ENCODE measurements at places on chromosomes 7 and 10.

DNA sequence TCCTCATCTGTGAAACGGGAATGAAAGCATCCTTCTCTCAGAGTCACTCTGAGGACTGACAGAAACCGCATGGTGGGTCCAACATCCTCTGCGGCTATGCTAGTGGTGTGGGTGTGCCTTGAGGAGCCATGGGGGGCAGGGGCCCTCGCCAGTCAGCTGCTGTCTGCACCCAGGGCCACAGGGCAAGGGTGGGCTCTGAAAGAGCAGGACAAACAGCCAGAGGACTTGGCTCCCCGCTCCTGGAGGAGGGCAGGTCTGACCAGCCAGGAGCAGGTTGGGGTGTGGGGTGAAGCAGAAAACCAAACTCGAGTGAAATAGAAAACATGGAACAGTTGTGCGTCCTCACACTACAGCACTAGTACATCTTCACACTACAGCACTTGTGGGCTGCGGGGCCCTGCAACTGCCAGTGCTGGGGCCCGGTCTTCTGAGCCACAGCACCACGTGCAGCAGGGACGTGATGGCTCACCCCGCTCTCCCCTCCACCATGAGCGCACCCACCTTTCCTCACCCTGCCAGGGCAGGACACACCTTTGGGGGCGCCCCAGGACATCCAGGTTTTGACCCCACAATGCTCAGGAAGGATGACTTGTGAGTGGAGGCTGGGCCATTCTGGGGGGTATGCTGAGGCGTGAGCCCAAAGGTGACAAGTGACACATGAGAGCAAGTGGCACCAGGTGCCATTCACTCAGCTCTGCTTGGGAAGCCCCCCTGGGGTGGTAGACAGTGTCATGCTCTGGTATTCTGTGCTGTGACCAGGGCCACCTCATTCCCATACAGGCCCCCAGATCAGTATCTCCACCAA, 96.1 kb upstream of the RET start:
- DNase-seq: no peak

DNA sequence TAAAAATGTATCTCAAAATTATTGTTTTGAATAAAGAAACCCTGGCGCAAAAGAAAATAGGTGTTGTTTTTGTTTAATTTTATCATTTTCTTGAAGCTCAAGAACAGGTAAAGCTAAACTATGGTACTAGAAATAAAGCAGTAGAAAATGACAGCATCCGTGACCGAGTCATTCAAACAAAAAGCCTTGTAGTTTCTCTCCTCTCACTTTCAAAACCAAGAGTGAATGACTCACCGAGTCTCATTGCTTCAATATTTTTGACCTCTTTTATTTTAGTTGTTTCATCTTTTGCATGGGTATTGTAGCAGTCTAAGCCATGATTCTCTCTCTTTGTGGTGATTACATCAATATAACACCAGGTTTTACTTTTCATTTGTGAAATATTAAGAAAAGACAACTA, 396.5 kb downstream of the POM121L12 start:
- no peak for DNase-seq

DNA sequence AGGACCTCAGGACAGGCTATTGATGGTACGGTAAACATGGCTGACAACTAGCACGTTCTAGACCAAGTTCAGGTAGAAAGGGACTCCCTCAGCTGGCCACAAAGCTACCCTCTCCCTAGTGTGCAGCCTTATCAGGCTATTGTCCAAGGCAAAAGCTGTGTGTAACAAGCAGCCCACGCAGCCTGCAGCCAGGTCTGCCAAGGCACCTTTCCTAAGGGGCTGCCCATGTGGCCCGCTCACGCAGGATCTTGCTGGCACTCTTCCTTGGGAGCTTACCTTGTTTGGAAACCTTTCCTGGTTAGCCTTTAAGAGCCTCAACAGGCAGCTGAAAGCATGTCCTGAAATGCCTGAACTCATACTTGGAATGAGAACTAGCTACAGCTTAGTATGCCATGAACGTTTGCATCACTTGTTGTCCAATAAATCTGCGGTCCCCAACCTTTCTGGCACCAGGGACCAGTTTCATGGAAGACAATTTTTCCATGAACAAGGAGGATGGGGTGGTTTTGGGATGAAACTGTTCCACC, 51.7 kb downstream of the SYPL1 start:
- no peak for DNase-seq

DNA sequence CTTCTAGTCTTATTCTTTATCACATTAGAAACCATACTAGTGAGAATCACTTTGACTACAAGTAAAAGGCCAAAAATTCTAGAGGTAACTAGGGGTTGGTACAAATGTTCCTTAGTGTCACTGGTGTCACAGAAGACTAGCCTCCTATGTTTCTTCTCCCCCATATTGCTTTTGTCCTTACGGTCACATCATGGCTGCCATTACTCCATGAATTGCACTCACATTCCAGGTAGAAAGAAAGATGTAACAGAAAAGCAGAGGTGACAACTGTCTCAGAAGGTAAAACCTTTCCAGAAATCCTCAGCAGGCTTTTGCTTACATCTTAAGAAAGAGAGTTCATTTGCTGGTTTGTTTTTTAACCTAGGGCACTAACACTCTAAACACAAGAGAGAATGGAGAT, 42.9 kb downstream of the USP6NL start:
- no peak for DNase-seq

DNA sequence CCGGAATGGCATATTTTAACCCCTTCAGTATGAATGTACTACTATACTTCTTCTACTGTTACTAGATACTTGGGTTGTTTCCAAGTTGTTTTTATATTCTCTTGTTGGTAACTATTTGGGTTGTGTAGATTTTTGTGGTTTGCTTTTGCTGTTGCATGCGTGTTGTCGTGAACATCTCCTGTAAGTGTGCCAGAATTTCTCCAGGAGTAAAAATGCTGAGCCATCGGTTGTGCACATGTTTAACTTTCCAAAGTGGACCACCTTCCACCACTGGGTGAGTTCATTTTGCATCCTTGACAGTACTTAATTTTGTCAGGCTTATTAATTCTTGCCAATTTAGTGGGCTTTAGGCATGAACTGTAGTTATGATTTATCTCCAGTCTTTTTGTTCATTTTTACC, 47.9 kb downstream of the CSGALNACT2 start:
- DNase-seq: no peak

DNA sequence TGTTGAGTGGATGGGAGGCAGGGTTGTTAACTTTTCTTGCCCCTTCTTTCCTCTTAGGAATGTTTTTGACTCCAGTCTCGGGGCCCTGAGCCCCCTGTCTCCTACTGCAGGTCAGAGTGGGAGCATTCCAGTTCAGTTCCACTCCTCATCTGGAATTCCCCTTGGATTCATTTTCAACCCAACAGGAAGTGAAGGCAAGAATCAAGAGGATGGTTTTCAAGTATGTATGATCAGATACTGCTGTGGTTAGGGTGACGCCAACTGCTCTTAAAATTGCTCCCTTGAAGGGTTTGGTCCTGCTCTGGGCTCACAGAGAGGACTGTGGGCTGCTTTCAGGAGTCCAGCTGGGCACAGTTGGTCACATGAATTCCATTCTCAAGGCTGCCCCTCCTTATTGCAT, 22.0 kb downstream of the VWA2 start:
- no peak for DNase-seq

GRCh38 chr7:52507546-52508255, 527.7 kb upstream of the POM121L12 start:
- DNase-seq: no peak

DNA sequence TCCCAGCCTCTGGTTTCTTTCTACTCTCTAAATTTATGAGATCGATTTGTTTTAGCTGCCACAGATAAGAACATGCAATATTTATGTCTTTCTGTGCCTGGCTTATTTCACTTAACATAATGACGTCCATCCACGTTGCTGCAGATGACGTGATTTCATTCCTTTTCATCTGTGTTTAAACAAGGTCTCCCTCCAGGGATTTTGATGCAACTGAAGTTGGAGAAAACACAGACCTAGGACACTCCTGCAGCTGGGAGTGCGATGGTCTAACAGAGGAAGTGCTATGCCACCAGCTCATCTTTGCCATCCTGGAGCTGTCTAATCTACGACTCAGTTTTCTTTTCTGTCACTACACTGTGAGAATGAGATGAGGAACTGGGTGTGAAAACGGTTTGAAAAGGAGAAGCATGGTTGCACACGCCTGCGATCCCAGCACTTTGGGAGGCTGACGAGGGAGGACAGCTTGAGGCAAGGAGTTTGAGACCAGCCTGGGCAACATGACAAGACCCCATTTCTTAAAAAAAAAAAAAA, 1.5 kb upstream of the KCTD7 start:
- DNase-seq: peak; percentile 45

DNA sequence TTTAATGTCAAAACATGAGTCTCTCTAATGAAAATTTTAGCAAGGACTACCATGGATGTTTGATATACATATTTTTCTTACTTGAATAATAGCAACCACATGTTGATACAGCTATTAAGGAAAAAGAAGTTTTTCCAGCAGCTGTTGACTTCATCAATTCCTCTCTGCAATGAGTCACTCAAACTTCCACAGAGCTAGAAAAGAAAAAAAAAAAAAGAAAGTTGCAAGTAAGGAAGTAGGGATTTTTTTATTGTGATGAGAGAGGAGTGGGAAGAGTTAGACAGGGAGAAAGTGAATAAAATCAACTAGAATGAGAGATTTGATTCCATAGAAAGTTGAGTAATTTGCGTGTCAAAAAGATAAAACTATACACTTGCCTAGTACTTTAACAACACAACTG, 46.2 kb downstream of the CAV1 start:
- DNase-seq: no peak

DNA sequence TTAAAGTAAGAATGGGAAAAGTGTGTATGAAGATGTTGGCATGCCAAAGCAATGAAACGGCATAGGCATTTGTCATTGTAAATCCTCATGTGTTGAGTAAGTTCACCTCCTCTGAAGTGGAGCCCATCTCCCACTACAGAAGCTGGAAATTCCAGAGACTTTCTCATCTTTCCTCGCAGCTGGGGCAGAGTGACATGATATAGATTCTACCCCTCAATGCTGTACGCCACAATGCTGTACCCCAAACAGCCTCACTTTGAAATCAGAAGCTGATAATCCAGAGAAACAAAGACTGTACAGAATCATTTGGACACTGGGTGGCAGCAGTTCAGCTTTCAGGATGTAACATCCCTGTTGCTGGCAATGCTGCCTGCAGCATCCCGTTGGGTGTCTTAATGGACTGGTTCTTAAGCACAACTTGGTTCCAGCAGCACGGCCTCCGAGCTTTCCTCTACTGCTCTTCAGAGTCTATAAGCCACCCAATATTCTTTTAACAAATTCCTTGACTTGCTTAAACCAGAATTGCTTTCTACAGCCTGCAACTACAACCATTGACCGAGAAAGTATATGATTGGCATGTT, 18.8 kb downstream of the ZC3HAV1L start:
- DNase-seq: peak; percentile 78

DNA sequence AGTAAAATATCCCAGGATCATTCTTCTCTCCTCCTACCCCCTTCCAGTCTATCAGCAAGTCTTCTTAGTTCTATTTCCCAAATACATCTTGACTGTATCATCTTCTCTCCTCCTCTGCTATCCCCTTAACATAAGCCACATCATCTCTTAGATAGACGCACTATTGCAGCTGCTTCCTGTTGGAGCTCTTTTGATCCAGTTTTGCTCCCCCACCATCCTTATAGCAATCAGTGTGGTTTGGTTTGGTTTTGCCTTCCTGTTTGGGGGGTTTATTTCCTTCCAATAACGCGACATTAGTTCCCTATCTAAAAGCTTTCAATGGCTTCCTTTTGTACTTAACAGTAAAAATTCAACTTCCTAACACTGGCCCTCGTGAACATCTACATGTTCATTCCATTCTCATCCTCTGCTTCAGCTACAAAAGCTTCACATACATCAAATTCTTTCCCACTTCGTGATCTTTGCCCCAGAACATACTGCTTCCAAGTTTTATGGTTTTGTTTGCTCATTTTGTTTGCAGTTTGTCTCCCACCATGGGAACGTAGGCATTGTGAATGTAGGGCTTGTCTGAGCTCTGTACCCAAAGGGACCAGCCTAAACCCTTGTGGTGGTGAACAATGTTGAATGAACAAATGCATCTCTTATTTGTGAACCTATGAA, 33.7 kb upstream of the PLXDC2 start:
- no peak for DNase-seq

- DNase-seq: no peak
Observed at GRCh38 chr10:4079803-4080202, 294.8 kb upstream of the KLF6 start.

- no peak for DNase-seq
Observed at GRCh38 chr10:15395935-15396334, 24.8 kb upstream of the FAM171A1 start.

DNA sequence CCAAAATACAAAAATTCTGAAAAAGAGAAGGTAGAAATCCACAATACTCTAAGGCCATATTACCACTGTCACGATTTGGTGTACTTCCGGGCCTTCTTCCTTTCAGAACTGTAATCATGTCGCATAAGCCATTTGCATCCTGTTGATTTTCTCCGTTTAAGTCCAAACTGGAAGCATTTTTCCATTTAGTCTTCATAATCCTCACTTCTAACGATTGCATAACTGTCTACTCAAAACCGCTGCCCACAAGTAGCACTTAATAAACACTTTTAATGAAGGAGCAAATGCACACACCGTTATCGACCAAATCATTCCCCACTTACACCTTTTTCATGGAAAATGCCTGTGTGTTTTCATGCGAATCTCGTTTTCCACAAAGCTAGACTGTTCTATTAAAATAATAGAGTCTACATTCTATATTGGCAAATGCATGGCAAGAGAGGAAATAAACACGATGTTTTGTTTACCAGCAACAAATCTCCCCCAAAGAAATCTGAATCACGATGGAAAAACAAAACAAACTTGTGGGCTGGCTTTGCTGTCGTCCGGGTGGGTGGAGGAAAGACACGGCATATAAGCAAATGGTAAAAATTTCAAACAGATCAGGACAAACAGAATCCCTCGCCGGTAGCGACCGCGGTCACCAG, 1.0 kb downstream of the ATE1 start:
- no peak for DNase-seq

GRCh38 chr7:101226721-101227120, 8.8 kb downstream of the ZNHIT1 start:
- DNase-seq: no peak

DNA sequence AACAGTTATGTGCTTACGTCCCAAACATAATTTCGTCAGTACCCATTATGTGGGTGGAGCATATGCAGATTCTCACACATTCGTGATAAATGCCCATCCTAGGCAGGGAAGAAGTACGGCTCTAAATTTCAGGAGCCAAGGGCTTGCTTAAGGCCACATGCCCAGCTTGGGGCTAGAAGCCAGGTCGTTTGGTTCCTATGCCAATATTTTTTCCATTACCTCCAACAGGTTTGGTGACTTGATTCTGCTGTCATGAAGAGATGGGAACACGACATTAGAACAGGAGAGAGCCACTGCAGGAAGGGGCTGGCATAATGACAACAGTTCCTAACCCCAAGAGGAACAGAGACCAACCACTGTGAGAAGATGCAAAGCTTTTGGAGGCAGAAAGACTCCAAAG, 85.1 kb downstream of the HIPK2 start:
- no peak for DNase-seq

DNA sequence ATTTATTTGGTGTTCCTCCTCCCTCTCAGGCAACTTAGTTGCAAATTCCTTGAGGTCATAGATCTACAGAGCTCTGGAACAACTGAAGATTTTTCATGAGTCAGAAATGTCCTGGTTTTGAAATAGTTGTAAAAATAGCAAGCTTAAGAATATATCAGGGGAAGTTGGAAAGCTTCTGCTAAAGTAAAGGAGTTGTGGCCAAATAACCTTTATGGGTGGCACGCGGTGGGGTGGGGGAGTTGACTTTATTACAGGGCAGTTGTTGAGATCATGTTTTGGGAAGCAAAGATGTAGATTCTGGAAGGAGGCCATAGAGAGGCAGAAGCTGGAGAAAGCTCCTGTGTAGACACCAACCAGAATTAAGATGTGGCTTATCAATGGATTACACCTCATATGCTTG, 326.0 kb upstream of the MTPN start:
- no peak for DNase-seq
